ENCODE measurements at places on chromosomes 7 and 10. TPM values are rescaled to one million over a fixed set of nuclear protein-coding genes. Genes with fewer than 3 reads are reported as not detected.
A peak's percentile ranks its signal among the peaks of the same experiment; 100 is the strongest.

DNA sequence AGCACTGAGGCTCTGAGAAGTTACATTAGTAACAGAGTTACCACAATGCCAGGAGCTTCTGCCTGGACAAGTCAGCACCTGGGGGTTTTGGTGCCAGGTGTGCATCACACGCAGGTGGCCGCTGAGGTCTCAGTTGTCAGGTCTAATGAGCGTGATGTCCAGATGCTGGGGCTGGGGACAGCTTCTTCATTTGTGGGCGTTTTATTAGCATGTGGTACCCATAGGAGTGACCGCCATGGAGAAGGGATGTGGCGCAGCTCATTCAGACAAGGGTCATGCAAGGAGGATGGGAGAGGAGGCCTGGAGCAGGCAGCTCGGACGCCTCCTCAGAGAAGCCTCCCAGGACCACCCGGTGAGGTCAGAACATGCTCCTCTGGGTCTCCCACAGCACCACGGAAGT, 27.8 kb downstream of the FAM241B start:
- no peak overlapping the region for H3K4me3 ChIP-seq
- no peaks in the 10 kb centered on the region for H3K4me1 ChIP-seq
- H3K36me3 ChIP-seq: no peaks in the 10 kb centered on the region
- H3K27me3 ChIP-seq: peaks cover 23% of the 10 kb centered on the region
- no peak for DNase-seq
- no peak overlapping the region for H3K27ac ChIP-seq

GRCh38 chr7:45092100-45092930, 3.5 kb upstream of the NACAD start:
- no peak overlapping the region for H3K27ac ChIP-seq
- peaks cover 13% of the 10 kb centered on the region for H3K4me1 ChIP-seq
- no peak for DNase-seq
- H3K4me3 ChIP-seq: no peak overlapping the region
- peaks cover 5% of the 10 kb centered on the region for H3K27me3 ChIP-seq

- H3K36me3 ChIP-seq: no peaks in the 10 kb centered on the region
- H3K27me3 ChIP-seq: no peaks in the 10 kb centered on the region
- H3K27ac ChIP-seq: no peak overlapping the region
- no peak overlapping the region for H3K4me3 ChIP-seq
- DNase-seq: no peak
These were observed 270.5 kb downstream of the POU6F2 start for GRCh38 chr7:39248041-39248691.

GRCh38 chr10:97826892-97827291, 22.8 kb upstream of the GOLGA7B start:
- H3K27ac ChIP-seq: no peak overlapping the region
- peaks cover under 1% of the 10 kb centered on the region for H3K27me3 ChIP-seq
- H3K36me3 ChIP-seq: no peaks in the 10 kb centered on the region

DNA sequence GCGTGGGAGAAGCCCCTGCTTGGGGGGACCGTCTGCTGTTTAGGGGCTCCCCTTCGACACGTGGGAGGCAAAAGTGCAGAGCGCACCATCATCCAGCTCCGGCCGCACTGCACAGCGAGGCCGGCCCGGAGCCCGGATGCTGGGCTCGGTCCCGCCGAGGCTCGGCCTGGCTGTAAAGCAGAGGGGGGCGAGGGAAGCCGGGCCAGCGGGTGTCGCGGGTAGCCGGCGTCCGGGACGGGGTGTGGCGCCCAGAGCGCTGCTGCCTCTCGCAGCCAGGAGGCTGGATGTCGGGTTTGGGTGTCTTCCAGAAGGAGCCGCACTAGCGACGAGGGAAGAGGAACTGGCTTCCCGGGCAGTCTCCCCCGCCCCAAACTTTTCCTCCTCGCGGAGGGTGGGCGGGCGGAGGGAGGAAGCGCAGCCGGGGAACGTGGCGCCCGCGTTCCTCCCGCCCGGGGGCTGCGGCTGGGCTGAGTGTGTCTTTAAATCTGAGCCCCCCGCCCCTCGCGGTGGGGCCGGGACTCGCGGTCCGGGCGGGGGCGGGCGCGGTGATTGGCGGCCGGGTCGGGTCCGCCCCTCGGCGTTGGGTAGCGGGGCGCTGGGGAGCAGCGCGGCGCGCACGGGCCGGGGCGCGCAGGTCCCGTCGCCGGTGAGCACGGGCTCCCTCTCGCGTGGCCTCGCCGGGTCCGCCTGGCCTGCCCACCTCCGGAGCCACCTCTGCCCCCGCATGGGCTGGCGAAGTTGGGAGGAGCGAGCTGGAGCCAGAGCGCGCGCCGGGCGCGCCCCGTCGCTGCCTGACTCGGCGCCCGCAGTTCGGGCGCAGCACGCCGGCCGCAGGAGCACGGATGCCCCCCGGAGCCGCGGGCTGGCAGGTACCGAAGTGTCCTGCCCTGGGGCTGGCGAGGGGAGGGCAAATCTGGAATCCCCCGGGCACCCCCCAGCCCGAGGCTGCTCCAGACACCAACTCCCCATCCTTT, at the start of gene PALD1:
PALD1 (plus strand) TSS at position 577 of the 974 bp plus-strand sequence. CDS start 47,185 bp downstream, outside the sequence.
- peak within 1 kb of the TSS; percentile 70 for H3K27ac ChIP-seq
- H3K4me3 ChIP-seq: peak within 1 kb of the TSS; percentile 73
- no peaks in the 10 kb centered on the region for H3K27me3 ChIP-seq
- H3K36me3 ChIP-seq: no peaks in the 10 kb centered on the region
- DNase-seq: peak; percentile 87

- no peaks in the 10 kb centered on the region for H3K36me3 ChIP-seq
- DNase-seq: no peak
- H3K27me3 ChIP-seq: no peaks in the 10 kb centered on the region
- peaks cover 12% of the 10 kb centered on the region for H3K4me1 ChIP-seq
- no peak overlapping the region for H3K4me3 ChIP-seq
These were observed 416.4 kb downstream of the AUTS2 start for GRCh38 chr7:70014472-70015177.

DNA sequence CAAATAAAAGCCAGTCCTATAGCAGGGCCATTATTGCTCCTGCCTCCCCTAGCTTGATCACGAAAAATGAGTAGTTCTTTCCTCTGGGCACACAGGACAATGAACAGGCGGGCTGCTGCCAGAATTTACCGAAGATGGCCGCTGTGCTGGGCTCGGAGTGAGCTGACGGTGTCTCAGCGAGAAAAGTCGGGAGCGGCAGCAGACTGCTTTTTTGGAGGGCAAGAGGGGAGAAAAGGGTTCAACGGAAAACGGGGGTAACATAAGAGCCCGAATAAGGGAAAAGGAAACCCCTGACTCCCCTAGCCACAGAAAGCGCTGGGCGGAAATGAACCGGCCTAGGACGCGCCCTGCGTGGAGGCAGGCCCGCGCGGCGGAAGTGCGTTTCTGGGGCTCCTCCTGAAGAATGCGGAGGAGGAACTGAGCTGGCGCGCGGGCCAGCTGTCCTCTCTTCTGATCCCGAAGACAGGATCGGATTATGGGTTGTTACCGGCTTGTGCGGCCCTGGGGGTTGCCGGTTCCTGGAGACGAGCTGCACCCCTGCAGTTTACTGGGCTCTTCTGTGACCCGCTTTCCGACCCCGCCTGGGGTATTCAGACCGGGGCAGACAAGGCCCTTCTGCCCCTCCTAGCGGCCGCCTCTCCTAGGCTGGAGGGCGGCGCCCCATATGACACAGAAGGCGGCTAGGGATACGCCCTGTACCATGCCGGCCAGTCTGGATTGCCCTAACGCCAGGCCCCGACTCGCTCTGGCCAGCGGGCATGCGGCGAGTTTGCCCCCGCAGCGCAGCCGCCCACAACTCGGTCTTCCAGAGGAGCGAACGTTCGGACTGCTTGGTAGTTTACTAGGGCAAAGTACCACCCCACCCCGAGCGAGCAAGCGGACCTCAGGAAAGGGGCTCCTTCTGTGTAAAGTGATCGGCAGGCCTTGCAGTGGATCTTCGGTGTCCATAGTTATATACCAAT, 30.1 kb upstream of the KMT2E start:
- peaks cover 86% of the 10 kb centered on the region for H3K4me1 ChIP-seq
- H3K27me3 ChIP-seq: no peaks in the 10 kb centered on the region
- no peaks in the 10 kb centered on the region for H3K36me3 ChIP-seq
- H3K4me3 ChIP-seq: peak overlapping the region; percentile 52
- peak overlapping the region; percentile 95 for H3K27ac ChIP-seq

- no peaks in the 10 kb centered on the region for H3K36me3 ChIP-seq
- no peak overlapping the region for H3K4me3 ChIP-seq
- no peak for DNase-seq
- H3K27ac ChIP-seq: no peak overlapping the region
- no peaks in the 10 kb centered on the region for H3K4me1 ChIP-seq
These were observed 438.1 kb downstream of the SUGCT start for GRCh38 chr7:40572810-40573465.

GRCh38 chr7:69847921-69848612, 249.8 kb downstream of the AUTS2 start:
- no peaks in the 10 kb centered on the region for H3K36me3 ChIP-seq
- no peak overlapping the region for H3K27ac ChIP-seq
- H3K27me3 ChIP-seq: no peaks in the 10 kb centered on the region
- DNase-seq: no peak
- H3K4me1 ChIP-seq: no peaks in the 10 kb centered on the region

DNA sequence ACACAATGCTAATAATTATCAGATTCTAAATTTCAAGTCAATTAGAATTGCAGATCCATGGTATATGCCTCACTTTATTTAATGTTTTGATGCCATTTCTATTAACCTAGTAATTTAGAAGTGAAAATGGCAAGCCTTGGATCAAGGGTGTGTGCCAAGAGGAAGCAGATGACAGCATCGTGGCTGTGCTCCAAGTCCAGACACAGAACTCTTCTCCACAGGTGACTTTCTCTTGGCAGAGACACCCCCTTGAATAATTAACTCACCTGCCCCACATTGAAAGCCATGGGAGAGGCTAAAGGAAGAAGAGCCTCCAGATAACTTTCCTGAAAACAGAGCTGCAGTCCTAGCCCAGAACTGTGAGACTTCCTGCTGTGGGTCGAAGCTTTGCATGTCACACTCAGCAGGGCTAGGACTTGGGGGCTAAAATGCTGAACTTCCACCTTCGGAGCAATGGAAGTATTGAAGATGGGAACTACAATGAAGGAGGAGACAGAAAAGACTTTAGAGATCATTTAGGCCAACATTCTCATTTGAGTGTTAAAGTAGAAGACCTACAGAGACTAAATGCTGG, 996 bp upstream of the C10orf90 start:
- H3K27ac ChIP-seq: no peak overlapping the region
- H3K4me1 ChIP-seq: peaks cover 10% of the 10 kb centered on the region
- DNase-seq: no peak

DNA sequence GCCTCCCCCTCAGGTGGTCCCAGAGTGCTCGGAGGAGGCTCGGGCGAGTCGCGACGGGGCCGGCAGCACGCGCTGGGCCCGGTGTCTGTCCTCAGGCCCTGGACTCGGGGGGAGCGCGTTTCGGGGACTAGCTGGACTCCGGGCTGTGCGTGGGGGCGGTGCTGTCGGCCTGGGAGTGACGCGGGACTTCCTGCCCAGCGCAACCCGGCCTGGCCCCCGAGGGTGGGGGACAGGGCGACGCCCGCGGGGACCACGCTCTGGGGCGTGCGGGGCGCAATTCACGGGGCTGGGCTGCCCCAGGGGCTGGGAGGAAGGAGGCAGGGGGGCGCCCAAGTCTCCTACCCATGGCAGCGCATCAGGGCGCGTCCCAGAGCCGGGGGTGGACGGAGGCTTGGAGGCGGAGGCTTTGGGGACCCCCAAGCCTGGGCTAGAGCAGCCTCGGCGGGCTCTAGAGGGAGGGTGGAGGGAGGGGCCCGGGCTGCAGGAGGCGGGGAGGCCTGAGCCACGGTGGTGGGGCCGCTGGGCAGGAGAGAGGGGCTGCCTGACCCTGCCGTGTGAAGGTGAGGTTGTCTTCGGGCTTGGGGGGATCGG, 2.3 kb upstream of the VENTX start:
- peaks cover 99% of the 10 kb centered on the region for H3K27me3 ChIP-seq
- H3K36me3 ChIP-seq: no peaks in the 10 kb centered on the region
- no peak for DNase-seq
- H3K4me1 ChIP-seq: peaks cover 39% of the 10 kb centered on the region
- no peak overlapping the region for H3K27ac ChIP-seq

- H3K4me1 ChIP-seq: peaks cover 26% of the 10 kb centered on the region
- no peak overlapping the region for H3K4me3 ChIP-seq
- no peaks in the 10 kb centered on the region for H3K27me3 ChIP-seq
- H3K27ac ChIP-seq: no peak overlapping the region
- DNase-seq: no peak
- H3K36me3 ChIP-seq: no peaks in the 10 kb centered on the region
These were observed 134.0 kb downstream of the PRKAG2 start for GRCh38 chr7:151742713-151743480.

DNA sequence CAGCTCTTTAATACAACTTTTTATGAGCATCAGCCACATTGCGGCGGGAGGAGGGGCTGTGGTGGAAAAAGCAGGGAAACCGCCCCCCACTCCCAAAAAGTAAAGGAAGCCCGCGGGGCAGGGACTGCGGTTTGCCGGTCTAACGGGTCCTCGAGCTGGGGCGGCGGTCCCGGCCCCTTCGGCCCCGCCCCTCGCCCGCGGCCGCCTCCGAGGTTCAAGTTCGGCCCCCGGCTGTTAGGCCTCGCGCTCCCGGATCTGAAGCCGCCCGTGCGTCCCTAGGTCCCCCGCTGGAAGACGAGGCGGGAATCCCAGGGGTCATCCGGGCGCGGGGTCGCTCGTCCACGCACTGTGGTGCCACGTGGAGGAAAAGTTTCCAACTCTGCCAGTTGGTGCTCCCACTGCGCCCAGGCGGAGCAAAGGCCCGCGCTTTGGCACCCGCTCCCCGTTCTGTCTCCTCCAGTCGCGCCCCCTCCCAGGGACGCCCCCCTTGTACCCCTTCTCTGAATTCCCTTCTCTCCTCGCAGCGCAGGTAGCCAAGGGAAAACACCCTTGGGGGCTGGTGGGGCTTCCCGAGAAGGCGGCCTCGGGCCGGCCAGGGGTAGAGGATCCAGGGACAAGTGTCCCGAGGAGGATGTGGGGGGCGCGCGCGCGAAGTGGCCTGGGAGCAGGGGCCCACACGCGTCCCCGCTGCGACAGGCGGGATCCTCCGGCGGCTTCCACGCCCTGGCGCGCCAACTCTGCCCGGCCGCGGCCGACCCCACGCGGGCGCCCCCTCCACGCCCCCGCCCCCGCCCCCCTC, 798 bp upstream of the AUTS2 start:
- peak overlapping the region; percentile 84 for H3K27ac ChIP-seq
- H3K36me3 ChIP-seq: no peaks in the 10 kb centered on the region
- H3K27me3 ChIP-seq: no peaks in the 10 kb centered on the region
- peaks cover 41% of the 10 kb centered on the region for H3K4me1 ChIP-seq

DNA sequence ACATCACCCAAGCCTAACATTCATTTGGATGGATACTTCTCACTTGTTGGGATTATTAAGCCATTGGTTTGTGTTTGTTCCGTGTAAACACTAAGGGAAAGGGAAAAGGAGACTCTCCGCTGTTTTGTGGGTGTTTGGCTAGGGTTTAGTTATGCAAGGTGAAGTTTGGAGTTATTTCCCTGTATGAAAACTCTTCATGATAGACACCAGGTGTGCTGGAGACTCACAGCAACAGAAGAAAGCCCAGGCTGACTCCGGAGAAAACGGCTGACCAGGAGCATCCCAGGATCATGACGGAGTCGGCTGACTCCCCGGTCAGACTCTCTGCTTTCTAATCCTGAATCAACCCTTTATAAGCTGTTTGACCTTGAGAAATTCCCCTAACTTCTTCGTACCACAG, 94.1 kb upstream of the KLF6 start:
- no peaks in the 10 kb centered on the region for H3K27me3 ChIP-seq
- no peaks in the 10 kb centered on the region for H3K36me3 ChIP-seq
- H3K4me1 ChIP-seq: peaks cover 9% of the 10 kb centered on the region
- no peak overlapping the region for H3K27ac ChIP-seq
- H3K4me3 ChIP-seq: no peak overlapping the region

GRCh38 chr10:7601023-7601656, 65.6 kb downstream of the ITIH5 start:
- H3K27ac ChIP-seq: no peak overlapping the region
- H3K27me3 ChIP-seq: no peaks in the 10 kb centered on the region
- no peak overlapping the region for H3K4me3 ChIP-seq

ITPRID1 gene
- total RNA-seq: 11.1 TPM

CNPY1 gene
- not detected for total RNA-seq

LIPK gene
- total RNA-seq: 2.6 TPM

NODAL gene
- not detected for total RNA-seq

CAMK2B gene
- 0.98 TPM for total RNA-seq

TRIM73 gene
- total RNA-seq: 3.5 TPM

HTR7 gene
- 0.29 TPM for total RNA-seq

GLUD1 gene
- 175 TPM for total RNA-seq

All from suprapubic skin (tissue), 4 donors.